Stimulated activated CD4-positive, alpha-beta T cell treated with anti-CD3 and anti-CD28 coated beads, Interleukin-1b, Interleukin-23, amount 100 ng/mL, for 24 hours (primary cell): ENCODE measurements at places on chromosomes 1 and 21.

- no peak for DNase-seq
These were observed 112.5 kb downstream of the ROR1 start for GRCh38 chr1:63886340-63886739.

DNA sequence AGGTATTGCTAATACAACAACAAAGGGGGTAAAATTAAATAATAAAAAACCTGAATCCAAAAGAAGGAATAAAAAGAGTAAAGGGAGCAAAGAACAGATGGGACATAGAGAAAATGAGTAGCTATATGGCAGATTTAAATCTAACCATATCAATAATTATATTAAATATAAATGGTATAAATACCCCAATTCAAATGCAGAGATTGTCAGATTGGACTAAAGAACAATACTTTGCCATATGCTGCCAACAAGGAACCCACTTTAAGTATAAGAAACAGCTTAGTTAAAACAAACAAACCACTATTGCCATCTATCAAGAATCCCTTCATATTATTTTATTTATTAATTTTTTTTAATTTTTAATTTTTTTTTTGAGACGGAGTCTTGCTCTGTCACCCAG, 86.8 kb downstream of the MT1HL1 start:
- DNase-seq, result no peak

- no peak for DNase-seq
These were observed 115.8 kb upstream of the ZNF678 start for GRCh38 chr1:227447531-227447990.

DNA sequence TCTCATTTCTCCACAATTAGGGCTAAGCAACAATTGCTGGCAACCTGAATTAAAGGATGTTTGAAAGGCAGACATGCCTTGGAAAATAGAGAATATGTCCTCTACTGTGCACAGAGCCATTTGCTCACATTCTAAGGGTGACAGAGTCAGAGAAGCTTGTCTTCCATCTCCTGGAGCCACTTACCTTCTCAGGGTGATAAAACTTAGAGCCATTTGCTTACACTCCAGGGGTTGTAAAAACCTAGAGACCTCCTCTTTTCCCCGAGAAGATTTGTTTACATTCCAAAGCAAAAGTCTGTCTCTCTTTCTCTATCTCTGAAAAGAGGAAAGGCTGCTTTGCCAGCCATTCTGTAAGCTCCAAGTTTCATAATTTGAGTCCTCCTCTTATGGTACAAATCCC, 61.3 kb downstream of the LBR start:
- DNase-seq, result no peak

DNA sequence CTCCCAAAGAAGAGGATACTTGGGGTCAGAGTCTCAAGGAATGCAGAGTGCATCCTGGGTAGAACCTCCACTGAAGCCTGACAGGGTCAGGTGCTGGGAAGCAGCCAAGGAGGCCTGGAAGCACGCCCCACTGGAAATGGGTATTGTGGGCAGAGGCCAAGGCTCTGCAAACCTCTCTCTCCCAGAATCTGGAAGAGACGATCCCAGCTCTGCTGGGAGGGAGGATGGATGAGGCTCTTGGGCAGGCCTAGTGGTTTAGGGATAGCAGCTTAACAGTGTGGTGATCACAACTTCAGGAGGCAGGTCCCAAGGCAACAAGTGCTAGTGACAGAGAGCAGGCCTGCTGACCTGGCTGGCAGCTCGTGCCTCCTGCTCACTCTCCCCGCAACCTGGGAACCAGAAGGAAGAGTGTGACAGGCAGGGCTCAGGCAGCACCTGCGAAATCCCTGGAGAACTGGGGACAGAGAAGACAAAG, 641.0 kb downstream of the PLPP3 start:
- DNase-seq, result no peak

GRCh38 chr1:23936481-23937176, 23.0 kb upstream of the PNRC2 start:
- DNase-seq, result no peak

GRCh38 chr1:118564961-118565703, 380.1 kb upstream of the SPAG17 start:
- no peak for DNase-seq

GRCh38 chr1:238489006-238489405, 598.3 kb upstream of the ZP4 start:
- no peak for DNase-seq

DNA sequence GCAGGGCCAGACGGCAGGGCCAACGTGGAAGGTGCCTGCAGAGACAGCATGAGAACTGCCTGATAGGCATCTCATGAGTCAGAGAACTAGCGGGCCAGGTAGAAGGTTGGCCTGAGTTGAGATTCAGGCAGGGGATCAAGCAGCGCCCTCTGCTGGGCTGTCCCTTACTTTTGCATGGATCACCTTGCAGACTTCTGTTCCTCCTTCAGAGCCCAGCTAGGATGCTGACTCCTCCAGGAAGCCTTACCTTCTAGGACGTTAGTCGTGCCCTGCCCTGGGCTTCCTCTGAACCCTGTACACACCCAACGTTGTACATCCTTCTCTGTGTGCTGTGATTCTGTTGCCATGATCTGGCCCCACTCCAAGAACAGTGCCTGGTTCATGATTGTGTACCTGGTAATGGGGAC, 231.3 kb upstream of the VAMP3 start:
- DNase-seq, result no peak

GRCh38 chr1:98975113-98975512, 29.5 kb downstream of the PLPPR5 start:
- DNase-seq, result no peak

DNA sequence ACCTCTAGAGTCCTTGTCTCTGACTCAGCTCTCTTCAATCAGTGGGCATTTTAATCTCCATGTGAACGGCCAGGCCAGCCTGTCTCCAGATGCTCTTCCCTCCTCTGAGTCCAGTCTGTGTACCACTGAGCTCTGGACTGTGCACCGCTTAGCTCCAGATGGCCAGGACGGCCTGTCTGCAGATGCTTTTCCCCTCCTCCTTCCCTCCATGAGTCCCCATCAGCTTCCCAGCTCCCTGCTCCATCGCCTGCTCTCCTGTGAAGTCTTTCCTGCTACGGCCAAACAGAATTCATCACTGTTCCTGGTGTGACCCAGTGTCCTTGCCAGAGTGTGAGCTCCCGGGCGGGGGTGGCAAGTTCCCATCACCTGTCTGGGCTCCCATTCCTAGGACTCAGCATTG, 42.0 kb downstream of the STUM start:
- DNase-seq, result no peak

- DNase-seq, result no peak
These were observed 104.0 kb downstream of the CDC7 start for GRCh38 chr1:91604632-91605031.

- no peak for DNase-seq
These were observed 43.6 kb downstream of the LRRC7 start for GRCh38 chr1:69611316-69611715.

DNA sequence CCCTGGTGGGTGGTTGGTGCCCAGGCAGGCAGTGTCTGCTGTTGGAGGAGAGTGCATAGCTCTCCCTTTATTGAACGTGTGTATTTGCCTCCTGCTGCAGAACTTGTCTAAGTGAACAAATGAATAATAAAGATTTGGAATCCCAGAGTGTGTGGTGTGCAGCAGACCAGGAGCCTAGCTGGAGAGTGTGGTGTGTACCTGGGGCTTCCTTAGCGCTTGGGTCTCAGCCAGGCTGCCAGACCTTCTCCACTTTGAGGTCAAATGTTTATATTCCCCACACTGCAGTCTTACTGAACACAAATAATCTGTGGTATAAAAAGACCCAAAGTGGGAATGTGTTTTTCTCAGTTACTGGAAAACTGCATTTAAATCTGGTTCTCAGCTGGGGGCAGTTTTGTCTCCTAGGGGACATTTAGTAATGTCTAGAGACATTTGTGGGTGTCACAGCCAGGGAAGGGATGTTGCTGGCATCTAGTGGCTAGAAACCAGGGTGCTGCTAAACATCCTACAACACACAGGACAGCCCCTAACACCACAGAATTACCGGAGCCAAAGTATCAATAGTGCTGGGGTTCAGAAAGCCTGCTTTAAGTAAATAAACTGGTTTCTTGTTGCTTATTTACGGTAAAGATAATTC, 23.6 kb downstream of the SLC37A1 start:
- DNase-seq, result no peak

GRCh38 chr1:32239337-32239736, 7.7 kb upstream of the FAM167B start:
- DNase-seq, result no peak

DNA sequence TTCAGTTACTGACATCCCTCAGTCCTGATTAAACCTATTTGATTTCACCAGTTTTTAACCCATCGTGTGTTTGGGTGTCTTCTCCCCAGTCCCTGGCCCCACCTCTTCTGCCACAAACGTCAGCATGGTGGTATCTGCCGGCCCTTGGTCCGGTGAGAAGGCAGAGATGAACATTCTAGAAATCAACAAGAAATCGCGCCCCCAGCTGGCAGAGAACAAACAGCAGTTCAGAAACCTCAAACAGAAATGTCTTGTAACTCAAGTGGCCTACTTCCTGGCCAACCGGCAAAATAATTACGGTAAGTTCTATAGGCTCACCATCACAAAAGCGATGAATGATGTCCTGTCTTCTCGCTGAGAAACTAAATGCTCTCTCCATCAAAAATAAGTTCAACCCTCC, 28.7 kb downstream of the NBPF3 start:
- no peak for DNase-seq

DNA sequence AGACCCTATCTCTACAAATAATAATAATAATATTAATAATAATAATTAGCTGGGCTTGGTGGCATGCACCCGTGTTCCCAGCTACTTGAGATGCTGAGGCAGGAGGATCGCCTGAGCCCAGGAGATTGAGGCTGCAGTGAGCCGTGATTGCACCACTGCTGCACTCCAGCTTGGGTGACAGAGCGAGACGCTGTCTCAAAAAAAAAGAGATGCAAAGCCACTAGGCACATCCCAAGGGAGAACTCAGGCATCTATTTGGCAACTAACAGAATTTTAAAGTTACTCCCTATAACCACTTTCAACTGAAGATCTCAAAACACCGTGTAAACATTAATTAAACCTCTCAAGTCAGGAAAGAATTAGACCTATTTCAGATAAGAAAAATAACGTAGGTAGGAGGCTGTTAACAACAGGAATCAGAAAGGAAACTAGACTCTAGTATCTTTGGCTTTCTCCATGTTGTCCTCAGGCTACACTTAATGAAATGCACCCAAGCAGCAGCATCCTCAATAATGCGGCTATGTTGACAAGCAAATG, 3.7 kb downstream of the RNF19B start:
- DNase-seq, result no peak

DNA sequence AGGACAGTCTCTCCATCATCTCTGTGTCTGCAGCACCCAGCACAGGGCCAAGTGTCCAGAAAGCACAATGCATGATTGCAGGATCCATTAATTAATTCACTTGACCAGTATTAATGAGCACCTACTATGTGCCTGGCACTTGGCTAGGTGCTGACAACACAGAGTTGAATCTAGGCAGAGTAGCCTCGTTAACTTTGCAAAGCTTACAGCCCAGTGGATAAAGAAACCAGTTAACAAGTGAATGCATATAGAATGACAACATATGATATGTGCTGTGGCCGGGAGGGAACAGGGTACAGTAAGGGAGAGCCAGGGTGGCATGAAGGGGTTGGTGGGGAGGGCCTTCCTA, 10.9 kb downstream of the SLC1A7 start:
- DNase-seq, result no peak

DNA sequence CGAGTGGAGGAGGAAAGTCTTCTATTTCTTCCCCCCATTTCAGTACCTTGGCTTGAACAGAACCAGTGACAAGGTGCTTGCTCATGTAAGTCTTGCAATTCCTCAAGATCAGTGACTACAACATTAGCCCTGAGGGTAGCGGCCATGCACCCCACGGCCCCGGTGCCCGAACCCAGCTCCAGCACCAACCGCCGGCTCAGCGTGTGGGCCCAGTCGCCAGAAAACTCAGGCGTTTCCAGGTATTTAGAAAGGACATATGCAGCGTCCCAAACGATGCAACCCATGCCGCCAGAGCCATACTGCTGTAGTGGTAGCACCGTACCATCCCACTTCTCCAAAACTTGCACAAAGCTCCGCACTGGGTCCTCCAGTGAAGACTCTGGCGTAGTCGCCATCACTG, 11.2 kb upstream of the MANEAL start:
- DNase-seq, result no peak

DNA sequence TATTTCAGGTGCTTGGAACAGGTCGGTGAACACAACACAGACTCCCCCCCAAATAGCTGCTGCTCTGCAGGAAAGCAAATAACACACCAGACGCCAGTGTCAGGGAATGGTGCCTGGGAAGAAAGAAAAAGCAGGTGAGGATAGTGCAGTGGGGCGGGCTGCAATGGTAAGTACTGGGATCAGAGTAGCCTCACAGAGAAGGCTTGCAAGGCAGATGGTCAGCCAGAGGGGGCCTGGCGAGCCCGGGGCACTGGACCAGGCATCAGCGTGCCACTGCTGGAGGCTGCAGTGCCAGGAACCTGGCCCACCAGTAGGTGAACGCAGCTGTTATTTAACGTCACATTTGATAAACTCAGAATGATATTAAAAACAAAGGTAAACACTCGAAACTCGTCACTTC, 60.0 kb downstream of the POFUT2 start:
- DNase-seq, result no peak

GRCh38 chr1:205656236-205656635, 24.1 kb downstream of the SLC45A3 start:
- no peak for DNase-seq

- no peak for DNase-seq
These were observed 43.9 kb downstream of the DEGS1 start for GRCh38 chr1:224226849-224227502.

- no peak for DNase-seq
These were observed 71.4 kb upstream of the KCNJ6 start for GRCh38 chr21:37987668-37988067.

DNA sequence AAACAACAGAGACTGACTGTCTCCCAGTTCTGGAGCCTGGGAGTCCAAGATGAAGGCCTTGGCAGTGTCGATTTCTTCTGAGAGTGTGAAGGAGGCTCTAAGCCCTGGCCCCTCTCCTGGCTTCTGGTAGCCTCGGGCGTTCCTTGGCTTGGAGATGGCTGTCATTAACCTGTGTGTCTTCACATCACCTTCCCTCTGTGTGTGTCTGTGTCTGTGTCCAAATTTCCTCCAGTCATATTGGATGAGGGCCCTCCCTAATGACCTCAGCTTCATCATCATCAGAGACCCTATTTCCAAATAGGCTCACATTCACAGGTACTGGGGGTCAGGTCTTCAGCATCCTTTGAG, 138.3 kb downstream of the TOMM20 start:
- DNase-seq, result no peak

- no peak for DNase-seq
These were observed 6.5 kb downstream of the CAPN2 start for GRCh38 chr1:223718850-223719249.

DNA sequence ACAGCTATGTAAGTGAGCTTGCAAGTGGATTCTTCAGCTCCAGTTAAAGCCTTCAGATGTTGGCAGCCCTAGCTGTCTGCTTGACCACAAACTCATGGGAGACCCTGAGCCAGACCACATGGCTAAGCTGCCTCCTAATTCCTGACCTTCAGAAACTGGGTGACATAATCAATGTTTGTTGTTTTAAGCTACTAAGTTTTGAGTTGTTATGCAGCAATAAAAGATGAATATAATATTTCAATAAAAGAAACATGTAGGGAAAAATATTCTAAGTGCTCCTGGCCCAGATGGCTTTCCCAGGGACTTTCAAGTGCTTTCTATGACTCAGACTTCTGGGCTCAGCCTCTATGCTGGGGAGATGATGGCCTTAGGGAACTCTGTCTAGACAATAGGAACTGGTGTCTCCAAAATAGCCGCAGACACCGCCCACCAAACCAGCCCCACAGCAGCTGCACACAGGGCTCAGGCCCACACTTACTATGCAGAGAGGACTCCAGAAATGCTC, 20.3 kb upstream of the AZIN2 start:
- no peak for DNase-seq

GRCh38 chr1:6848816-6849215, 63.6 kb downstream of the CAMTA1 start:
- DNase-seq, result no peak
